Astrocyte of the spinal cord (primary cell): ENCODE measurements at places on chromosomes 7 and 10.
A peak's percentile ranks its signal among the peaks of the same experiment; 100 is the strongest.

DNA sequence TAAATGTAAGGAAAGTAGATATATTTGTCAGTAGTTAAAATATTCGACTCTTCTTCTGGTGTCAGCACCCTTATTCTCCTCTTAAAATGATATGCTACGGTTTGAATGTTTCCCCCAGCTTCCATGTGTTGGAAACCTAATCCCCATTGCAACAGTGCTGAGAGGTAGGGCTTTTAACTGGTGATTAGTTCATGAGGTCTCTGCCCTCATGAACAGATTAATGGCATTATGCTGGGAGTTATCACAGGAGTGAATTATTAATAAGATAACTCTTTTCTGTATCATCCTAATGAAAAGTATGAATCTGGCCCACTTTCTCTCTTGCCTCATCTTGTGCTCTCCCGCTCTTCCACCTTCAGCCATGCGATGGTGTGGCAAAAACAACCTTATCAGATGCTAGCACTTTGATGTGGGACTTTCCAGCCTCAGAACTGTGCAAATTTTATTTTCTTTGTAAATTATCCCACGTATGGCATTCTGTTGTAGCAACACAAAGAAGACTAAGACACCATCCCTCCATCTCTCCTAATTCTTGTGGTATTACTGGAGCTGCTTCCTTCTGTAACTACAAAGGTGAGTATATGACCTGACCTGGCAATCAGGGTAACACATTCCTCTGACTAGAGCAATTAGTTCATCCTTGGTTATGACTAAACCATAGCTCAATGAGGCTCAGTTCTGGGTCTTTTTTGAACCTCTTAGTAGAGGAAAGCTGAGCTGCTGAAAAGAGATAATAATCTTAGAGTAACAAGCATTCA lies 171.1 kb upstream of the TMEM196 start:
- DNase-seq = no peak

- no peak for DNase-seq
Observed at GRCh38 chr10:59960751-59961150, 54.4 kb upstream of the CCDC6 start.

- no peak for DNase-seq
Observed at GRCh38 chr7:1238450-1238882, 5.8 kb downstream of the UNCX start.

GRCh38 chr7:147231275-147231674 lies 1114.7 kb downstream of the CNTNAP2 start:
- no peak for DNase-seq

- no peak for DNase-seq
Observed at GRCh38 chr10:74113546-74113945, 37.1 kb downstream of the AP3M1 start.

GRCh38 chr7:20218279-20218678 lies 1.1 kb upstream of the MACC1 start:
- no peak for DNase-seq

- DNase-seq = peak; percentile 21
Observed at GRCh38 chr7:8035647-8036518, 67.3 kb downstream of the GLCCI1 start.

GRCh38 chr10:122859527-122859926 lies 13.9 kb upstream of the CUZD1 start:
- DNase-seq = no peak

DNA sequence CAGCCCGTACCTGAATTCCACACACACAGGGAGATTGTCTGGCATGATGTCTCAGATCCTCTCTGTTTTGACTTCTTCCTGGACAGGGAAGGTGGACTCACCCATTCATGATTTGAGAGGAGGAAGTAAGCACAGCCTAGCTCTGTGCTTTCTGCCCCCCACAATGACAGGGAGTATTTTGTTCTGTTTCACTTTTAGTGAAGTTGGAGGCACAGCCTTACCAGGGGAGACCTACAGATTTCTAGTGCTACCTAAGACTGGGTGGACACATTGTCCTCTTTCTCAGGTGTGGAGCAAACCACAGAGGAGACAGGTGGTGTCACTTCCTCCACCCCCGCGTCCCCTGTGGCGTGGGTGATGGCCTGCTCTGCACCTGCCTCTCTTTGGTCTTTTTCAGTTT lies 408.6 kb upstream of the PFKP start:
- no peak for DNase-seq

DNA sequence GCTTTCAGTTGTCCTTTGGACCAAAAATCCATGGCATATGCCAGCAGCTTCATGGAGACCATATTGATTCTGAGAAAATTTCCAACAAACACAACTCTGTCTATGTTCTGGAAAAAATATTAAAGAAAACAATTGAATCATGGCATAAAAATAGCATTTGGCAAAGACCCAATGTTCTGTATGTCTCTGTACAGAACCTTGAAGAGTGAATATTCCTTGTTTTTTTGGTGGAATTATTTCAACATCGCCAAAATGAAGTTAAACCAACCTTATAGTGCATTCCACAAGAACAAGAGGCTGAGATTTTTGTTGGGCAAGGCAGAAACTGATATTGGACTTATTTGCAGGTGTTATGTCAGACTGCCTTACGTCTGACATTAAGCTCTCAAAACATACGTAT lies 53.3 kb upstream of the SLC16A12 start:
- peak; percentile 31 for DNase-seq

DNA sequence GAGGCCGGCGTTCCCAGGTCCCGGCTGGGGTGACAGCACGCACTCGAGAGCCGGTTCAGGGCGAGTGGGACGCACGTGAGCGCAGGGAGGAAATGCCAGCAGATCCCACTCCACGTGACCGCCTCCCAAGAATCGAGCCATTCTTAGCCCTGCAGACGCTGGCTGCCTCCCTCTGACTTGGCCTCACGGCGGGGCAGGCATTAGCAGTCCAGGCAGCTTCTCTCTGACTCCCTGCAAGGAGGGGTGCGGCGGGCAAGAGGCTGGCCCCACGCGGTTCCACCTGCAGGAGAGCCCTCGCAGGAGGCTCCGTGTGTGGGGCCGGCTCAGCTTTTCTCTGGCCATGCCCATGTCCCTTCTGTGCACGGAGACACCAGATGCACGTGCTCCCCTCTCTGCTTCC lies 10.1 kb downstream of the GPR146 start:
- no peak for DNase-seq

DNA sequence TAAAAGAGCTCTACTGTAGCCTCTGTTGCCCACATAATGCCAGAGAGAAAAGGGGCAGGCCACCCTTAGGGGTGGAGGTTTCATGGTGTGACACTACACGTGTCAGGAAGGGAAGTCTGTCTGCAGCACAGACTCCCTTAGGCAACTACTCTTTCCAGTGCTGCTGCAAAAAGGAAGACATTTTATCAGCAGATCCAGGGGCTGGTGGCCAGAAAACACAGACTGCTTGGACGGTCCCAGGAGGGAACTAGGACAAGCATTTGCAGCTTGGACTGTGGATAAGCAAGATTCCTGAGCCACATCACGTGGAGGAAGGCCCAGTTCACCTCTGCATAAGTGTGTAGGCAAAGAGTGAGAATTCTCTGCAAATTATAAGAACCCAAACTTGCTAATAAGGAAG lies 220.8 kb downstream of the FANK1 start:
- no peak for DNase-seq

- no peak for DNase-seq
Observed at GRCh38 chr7:112439476-112439875, 10.8 kb upstream of the IFRD1 start.

DNA sequence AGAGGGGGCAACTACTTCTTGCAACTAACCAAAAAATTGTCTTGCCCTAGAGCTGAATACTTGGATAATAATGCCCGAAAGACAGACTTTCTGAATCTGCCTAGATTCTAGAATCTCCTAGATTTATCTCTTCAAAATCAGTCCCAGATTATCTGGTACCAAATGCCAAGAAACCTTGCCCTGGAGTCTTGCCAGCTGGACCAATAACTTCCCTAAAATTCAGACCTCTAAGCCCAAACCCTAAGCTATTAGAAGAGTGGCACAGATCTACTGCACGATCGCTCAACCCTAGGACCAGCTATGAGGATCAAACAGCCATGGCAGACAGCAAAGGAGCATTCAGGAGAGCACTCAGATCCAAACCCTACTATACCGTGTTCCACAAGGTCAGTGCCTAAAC lies 45.0 kb downstream of the ARMH3 start:
- no peak for DNase-seq

DNA sequence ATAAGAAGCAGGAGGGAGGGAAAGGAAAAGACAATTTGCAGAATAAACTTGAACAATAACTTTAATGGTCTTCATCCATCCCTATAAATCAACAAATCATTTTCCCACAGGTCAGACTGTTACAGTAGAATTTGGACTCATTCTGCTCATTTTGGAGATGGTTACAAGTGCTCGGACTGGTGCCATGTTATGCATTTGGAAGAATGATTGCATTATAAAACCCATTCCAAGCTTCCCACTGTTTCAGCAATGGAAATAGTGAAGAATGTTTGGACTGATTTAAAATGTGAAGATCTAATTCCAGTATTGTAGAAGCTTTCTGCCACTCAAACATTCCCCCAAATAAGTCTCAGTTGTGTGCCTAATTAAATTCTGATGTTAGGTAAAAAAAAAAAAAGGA lies 99.7 kb upstream of the ZEB1 start:
- no peak for DNase-seq

DNA sequence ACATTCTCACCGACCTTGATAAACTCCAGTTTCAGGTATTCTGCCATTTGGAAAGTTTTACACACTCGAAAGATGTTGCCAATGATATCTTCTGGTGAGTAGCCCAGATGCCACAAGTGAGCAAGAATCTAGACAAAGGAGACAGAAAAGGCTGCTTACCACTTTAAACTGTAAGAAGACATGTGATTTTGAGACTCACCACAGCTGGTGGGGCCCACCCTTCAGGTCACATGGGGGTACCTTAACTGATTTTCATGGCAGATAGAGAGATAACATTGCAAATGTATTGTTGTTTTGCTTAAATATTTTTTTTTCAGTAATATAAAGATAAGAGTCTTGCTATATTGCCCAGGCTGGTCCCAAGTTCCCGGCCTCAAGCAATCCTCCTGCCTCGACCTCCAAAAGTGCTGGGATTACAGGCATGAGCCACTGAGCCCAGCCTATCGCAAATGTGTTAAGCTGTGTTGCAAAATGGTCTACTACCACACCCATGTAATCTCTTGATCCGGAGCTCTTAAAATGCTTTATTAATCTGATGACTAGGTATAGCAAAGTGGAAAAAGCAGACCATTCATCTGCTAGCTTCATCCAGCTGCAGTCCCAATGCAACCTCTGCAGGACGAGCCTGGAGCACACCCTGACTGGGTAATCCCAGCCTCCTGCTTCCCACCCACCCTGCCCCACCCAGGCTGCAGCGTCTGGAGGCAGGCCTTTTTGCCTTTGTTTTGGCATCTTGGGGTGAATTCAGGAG lies 18.5 kb downstream of the RFC2 start:
- no peak for DNase-seq

DNA sequence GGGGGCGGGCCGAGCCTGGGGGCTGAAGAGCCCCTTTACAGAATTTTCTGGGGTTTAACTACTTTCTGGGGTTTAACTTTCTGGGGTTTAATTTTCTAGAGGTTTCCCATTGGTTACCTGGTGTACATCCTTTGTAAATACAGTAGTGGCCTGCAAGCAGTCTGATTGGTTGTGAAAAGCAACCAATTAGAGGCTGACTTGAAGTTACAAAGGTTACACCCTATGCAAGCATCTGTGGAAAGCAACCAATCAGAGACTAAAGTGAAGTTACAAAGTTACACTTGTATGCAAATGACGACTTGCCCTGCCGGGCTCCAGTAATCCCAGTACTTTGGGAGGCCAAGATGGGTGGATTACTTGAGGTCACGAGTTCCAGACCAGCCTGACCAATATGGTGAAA lies 27.4 kb downstream of the GTF2I start:
- no peak for DNase-seq

GRCh38 chr10:106872176-106872575 lies 292.3 kb downstream of the SORCS1 start:
- no peak for DNase-seq

- DNase-seq = no peak
Observed at GRCh38 chr10:133090654-133091053, 2.9 kb downstream of the ADGRA1 start.

DNA sequence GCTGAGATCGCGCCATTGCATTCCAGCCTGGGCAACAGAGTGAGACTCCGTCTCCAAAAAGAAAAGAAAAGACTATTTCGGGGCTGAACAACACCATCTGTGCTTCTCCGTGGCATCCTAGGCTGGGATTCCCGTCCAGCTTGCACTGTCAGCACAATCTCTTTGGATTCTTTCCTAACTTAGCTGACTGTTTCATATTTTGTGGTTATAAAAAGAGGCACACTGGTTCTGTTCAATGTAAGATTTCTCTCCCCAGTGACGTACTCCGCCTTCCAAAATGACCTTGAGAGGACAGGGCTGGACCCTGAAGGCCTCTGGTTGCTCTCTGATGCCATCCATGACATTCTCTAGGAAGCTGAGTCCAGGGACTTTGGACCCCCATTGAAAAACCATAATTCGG lies 8.8 kb downstream of the ZNHIT1 start:
- no peak for DNase-seq

DNA sequence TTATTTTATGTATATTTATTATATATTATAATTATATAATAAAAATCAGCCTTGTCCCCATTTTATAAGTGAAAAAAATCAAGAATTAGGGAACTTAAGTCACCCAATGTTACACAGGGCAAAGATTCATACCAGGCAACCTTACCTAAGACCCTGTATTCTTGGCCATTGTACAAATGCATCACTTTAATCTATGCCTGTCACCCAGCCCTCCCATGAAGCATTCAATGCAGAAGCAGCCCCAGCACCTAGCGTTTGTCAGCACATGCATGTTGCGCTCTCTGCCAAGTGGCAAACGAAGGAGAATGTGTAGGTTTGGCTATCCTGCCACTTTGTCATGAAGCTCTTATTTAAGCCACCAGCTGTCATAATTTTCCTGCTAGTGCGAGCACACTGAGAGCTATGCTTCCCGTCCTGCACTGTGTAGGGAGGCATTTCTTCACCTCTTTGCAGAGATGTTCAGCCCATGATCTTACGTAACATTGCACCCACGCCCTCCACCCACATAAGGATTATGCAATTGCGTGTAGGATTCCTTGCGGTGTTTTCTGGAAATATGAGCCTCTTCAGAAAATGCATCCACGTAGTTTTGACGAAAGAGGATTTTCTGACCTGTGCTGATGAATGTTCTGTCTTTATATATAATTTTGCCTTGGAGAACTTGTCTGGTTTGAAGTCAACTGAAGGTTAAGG lies 7.7 kb upstream of the COBL start:
- DNase-seq = no peak

DNA sequence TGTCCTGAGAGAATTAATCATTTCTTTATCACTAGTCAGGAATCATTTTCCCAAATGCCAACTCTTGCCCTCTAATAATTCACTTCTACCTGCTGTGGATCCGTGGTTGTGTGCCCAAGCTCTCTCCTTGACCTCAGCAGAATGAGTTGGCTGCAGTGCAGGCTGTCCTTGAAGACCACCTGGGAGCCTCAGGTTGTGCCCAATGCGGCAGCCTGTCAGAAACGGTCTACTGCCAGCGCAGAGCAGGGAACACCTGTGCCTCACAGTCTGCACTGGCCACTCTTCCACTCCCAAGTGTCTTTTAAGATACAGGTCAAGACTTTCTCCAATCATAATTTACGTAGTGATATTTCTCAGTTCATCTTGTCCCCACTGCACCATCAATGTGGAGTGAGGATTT lies 246.0 kb upstream of the PHF14 start:
- DNase-seq = no peak
